ENCODE measurements at places on chromosomes 16 and 17.
A peak's percentile ranks its signal among the peaks of the same experiment; 100 is the strongest.

DNA sequence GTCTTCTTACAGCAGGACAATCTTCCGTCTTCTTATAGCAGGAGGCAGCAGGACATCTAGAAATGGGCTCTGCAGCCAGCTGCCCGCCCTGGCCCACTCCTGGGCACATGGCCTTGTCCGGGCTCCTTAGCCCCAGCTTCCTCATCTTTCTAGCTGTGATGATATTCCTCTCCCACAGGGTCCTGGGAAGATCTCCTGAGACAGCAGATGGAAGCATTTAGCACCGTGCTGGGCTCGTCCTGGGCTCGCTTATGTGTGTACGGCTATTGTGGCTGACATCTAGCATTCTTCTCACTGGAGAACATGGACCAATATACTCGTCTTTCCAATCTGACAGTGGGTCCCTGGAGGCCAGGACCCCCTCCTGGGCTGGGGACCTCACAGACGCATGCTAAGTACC, 48.5 kb downstream of the TIMM22 start:
- no peak for DNase-seq

DNA sequence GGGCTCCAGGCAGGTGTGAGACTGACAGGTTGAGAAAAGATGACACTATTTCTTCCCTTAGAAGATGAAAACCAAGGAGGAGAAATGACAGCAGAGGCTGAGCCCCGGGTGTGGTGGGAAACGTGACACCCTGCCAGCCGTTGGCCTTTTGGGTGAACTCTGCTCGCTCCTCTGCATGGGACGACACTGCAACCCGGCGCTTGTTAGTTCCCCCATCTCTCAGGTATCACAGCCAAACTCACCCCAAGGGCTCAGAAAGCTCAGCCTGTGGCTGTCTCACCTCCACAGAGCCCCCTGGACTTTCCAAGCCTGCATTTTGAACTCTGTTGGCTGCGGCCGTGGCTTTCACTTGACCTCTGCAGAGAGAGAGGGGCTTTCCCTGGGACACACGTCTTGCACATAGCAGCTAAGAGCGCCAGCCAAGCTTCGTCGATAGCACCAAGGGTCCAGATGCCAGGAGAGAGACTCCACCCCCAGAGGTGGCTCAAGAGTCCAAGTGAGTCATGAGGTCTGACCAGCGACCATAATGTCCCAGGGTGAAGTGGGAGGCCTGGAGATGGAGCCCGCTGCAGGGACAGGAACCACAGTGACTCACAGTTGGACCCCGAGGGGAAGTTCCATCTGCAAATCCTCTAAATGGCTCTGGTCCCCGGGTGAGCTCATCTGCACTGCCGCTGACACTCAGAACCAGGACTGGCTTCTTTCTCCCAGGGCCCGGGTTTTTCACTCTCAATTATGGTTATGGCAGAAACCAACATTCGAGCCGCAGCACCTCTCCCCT, 301.9 kb downstream of the SOX9 start:
- peak; percentile 38 for DNase-seq

DNA sequence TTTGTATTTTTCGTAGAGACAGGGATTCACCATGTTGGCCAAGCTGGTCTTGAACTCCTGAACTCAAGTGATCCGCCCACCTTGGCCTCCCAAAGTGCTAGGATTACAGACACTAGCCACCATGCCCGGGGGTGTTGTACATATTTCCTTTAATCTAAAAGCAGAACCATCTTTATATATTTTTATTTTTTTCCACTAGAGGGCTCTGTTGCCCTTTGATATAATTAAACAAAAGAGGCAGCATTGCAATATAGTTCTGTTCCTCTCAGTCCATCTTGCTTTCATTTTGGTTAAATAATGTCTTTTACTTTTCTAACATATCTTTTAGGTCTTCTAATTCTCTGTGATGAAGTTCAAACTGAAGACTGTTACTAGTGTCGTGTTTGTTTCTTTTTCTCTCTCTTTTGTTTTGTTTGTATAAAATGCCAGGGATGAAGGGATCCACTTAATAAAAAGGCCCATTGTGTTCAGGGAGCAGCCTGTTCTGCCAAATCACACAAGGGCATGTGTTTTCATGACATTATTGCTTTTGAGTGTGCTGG, 23.4 kb downstream of the WWOX start:
- DNase-seq, result peak; percentile 21

- no peak for DNase-seq
Observed at GRCh38 chr16:27243725-27244362, 24.7 kb downstream of the NSMCE1 start.

DNA sequence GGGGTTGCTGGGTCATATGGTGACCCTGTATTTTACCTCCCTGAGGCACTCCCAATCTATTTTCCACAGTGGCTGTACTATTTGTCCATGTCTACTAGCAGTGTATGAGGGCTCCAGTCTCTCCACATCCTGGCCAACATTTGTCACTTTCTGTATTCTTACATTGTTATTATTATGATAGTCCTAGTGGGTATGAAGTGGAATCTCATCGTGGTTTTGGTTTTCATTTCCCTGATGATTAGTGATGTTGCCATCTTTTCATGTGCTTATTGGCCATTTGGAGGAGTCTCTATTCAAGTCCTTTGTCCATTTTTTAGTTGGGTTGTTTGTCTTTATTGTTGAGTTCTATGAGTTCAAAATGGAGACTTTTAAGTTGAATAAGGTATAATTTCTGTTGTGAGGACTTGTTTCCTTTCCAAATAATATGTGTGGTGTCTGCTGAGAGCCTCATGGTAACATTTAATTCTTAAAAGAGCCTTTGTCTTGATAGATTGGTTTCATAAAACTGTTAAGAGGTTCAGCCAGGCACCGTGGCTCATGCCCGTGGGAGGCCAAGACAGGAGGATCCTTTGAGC, 108.2 kb downstream of the RPTOR start:
- DNase-seq, result no peak

DNA sequence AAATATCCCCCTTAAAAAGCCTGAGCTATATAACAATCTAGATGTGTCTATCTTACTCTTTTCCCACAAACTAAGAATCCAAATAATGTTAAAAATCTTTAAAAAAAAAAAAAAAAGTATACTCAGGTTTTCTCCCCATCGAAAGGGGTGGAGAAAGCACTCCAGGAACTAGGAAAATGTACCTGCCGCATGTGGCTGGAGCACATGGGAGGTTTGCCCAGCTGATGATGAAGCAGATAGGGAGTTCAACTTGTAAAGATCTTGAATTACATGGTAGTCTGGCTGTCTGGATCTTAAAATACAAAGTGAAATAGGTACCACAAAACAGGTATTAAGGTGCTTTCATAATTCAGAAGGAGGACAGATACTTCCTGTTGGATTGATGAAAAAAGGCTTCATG, 8.8 kb upstream of the SLFN14 start:
- DNase-seq, result no peak

DNA sequence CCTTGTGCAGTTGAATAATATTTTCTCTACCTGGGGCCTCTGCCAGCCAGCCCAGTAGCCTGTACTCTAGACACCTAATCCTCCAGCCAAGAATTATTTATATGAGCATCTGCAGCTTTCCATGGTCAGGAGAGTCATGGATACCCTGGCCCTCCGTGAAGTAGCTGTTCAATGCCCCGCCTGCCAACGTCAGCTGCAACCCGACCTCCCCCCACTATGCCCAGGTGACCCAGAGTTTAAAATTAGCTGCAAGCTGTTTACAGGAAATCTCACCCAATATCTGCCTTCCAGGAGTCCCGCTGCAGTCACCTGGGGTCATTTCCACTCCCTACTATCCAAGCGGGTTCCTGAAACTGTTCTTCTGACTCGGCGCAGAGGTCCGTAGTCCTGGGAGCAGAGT, 12.3 kb downstream of the SDR42E2 start:
- DNase-seq, result no peak

- DNase-seq, result no peak
Observed at GRCh38 chr16:56277075-56277474, 85.8 kb downstream of the GNAO1 start.

GRCh38 chr17:79652999-79653643, 42.3 kb upstream of the RBFOX3 start:
- no peak for DNase-seq

- DNase-seq, result no peak
Observed at GRCh38 chr16:54766355-54766754, 164.3 kb upstream of the IRX5 start.

GRCh38 chr17:15364615-15365014, 23.2 kb upstream of the TEKT3 start:
- DNase-seq, result no peak

DNA sequence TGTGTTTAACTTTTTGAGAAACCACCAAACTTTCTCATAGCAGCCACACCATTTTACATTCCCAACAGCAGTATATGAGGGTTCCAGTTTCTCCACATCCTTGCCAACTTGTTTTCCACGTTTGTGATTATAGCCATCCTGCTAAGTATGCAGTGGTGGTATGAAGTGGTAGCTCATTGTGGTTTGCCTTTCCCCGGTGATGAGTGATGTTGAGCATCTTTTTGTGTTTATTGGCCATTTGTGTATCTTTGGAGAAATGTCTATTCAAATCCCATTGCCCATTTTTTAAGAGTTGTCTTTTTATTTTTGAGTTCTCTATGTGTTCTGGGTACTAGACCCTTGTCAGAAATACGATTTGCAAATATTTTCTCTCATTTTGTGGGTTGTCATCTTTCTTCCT, 17.4 kb downstream of the SF3B3 start:
- no peak for DNase-seq

- no peak for DNase-seq
Observed at GRCh38 chr17:48066656-48067055, 18.5 kb downstream of the NFE2L1 start.

DNA sequence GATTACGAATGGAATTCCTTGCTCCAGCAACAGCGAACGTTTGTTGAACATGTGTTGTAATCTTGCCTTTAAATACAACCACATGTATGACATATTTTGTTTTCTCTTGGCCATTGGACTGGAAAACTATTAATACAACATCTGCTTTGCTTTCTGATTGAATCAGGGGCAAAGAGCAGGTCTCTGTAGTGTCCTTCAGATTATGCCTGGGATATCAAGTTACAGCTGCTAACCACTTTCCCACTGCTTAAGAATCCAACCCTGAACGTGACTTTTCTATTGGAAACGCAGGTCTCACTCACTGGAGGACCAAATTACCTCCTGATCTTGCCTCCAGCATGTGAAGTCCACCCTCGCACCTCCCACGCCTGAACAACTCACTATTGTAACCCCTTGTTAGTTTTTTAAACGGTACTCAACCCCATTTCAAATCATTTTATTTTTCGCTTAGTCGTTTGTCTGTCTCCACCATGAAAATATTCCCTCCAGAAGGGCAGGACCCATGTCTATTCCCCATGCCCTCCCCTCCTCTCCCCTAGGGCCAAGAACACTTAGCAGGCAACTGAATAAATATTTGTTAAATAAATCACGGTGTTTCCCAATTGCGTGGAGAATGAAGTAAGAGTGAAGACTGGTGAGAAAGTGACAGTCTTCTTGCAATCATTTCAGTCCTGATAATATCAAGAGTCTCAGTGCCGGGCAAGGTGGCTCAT, 57.4 kb upstream of the MRTFB start:
- no peak for DNase-seq

- DNase-seq, result no peak
Observed at GRCh38 chr16:58442547-58442946, 50.3 kb downstream of the GINS3 start.

GRCh38 chr16:30896261-30896888, at the start of gene CTF1:
TSS of gene CTF1 (plus strand) at chr16:30896614. CDS start at chr16:30896644, 30 bp downstream.
- peak; percentile 68 for DNase-seq

- DNase-seq, result no peak
Observed at GRCh38 chr16:71311553-71312158, 22.5 kb upstream of the CMTR2 start.

DNA sequence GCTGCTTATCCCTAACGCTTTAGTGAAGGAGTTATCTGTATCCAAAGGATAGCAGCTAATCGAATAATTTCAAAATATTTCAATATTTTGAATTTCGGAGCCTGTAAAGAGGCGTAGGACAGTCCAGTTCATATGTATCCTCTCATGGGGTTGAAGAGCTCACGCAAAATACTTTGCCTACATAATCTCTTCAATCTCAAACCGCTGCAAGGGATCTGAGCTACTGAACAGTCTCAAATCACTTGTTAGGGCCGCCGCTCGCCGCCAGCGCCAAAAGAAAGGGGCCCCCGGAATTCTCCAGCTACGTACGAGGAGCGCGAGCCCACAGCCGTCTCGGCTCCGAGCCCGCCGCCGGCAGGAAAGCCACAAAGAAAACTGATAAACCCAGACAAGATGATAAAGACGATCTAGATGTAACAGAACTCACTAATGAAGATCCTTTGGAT, 601 bp upstream of the RFWD3 start:
- peak; percentile 2 for DNase-seq

- no peak for DNase-seq
Observed at GRCh38 chr17:79915850-79916430, 76.7 kb upstream of the CBX4 start.

- no peak for DNase-seq
Observed at GRCh38 chr16:81601601-81602255, 157.1 kb downstream of the CMIP start.

DNA sequence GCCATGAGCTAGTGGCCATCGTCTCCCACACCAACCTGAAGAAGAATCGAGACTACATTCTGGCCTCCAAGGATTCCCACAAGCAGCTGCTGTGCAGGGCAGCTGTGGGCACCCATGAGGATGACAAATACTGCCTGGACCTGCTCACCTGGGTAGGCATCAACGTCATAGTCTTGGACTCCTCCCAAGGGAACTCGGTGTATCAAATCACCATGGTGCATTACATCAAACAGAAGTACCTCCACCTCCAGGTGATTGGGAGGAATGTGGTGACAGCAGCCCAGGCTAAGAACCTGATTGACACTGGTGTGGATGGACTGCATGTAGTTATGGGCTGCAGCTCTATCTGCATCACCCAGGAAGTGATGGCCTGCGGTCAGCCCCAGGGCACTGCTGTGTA, 70.2 kb downstream of the GRIN2A start:
- DNase-seq, result no peak

DNA sequence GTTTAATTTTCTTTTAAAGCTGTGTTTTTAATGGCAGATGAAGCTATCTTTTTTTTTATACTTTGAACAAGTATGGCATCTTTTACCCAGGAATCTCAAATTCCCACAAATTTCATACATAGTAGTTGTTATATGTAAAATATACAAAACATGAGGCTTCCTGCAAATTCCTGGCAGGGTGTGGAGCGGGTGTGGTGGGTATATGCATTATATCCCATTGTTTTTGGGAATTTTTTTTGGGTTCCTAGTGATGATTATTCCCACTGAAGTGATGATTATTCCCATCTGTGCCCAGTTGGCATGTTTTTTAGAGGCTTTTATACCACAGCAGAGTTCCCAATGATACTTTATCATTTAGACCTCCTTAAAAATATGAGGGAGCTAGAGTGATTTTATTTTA, 320.4 kb downstream of the ZFHX3 start:
- DNase-seq, result no peak

GRCh38 chr17:73096211-73096610, 3.7 kb upstream of the SLC39A11 start:
- DNase-seq, result no peak

DNA sequence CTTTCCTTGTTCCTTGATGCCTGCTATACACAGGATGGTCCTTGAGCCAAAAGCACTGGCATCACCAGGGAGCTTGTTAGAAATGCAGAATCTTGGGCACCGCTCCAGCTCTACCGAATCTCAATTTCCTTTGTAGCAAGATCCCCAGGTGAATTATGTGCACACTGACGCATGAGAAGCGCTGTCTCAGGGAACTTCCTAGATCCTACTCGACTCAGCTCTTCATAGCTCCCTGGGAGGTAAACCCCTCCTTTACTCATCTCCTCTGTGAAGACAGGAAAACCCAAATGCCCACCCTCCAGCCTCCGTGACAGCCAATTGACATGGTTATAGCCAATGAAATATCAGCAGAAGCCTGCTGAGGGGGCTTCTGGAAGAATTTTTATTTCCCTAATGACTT, 4.1 kb downstream of the USP31 start:
- no peak for DNase-seq

GRCh38 chr17:65545705-65546523, 15.5 kb downstream of the AXIN2 start:
- DNase-seq, result no peak

Data from nucleus accumbens (tissue), 56 donors.